ENCODE measurements at places on chromosomes 6 and 20. TPM values are rescaled to one million over a fixed set of nuclear protein-coding genes. Genes with fewer than 3 reads are reported as not detected.

Gene CDSN
- not detected for total RNA-seq

Gene ADNP
- total RNA-seq, result 58.2 TPM

Gene SMAP1
- 35.5 TPM for total RNA-seq

Gene LY6G6F
- total RNA-seq, result not detected

Gene HLA-DQB2
- not detected for total RNA-seq

Gene KIF16B
- 26.6 TPM for total RNA-seq

Gene NCOA5
- 39.8 TPM for total RNA-seq

Gene FAXC
- total RNA-seq, result 18.4 TPM

Gene ARHGAP40
- total RNA-seq, result not detected

Gene COL19A1
- total RNA-seq, result 3.7 TPM

Gene MYCT1
- total RNA-seq, result 9.3 TPM

Gene FOXF2
- total RNA-seq, result 41.7 TPM

Gene ENPP4
- total RNA-seq, result 43.4 TPM

Gene DDX43
- 3.7 TPM for total RNA-seq

Gene SIRPD
- total RNA-seq, result not detected

Gene DEFB127
- total RNA-seq, result not detected

Gene EEF1A2
- total RNA-seq, result 6.5 TPM

Gene INSM1
- total RNA-seq, result 0.15 TPM

Gene MEI4
- 0.31 TPM for total RNA-seq

Gene RAET1E
- total RNA-seq, result 0.69 TPM
